NCI-H1694 (cell line): ENCODE measurements at places on chromosomes 2 and 18.

GRCh38 chr18:54812885-54813284 lies 15.4 kb upstream of the RAB27B start:
- DNase-seq, result no peak

DNA sequence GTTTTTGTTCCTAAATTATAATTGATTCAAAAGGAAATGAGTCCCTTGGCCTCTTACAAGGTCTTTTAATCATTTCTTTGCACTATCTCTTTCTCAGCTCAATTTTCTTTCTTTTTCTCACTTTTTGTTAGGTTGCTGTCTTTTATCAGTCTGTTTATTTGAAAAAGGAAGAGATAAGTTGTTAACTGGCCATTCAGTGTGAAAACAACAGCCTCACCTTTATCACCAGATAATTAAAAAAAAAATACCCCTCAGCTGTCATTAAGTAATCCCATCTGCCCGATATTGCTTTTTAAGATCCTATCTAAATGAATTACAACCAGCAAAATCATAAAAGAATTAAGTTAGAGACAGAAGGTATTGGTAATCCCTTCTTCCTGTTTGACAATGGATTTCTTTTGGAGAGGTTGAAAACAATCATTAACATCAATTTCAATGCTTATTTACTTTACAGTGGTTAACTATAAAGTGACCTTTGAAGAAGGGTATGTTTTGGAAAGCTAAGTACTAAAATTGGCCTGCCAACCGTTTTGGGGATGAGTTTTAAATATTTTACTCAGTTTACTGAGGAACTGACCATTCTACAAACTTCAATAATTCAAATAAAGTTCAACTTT lies 104.9 kb downstream of the TGIF1 start:
- DNase-seq, result no peak

DNA sequence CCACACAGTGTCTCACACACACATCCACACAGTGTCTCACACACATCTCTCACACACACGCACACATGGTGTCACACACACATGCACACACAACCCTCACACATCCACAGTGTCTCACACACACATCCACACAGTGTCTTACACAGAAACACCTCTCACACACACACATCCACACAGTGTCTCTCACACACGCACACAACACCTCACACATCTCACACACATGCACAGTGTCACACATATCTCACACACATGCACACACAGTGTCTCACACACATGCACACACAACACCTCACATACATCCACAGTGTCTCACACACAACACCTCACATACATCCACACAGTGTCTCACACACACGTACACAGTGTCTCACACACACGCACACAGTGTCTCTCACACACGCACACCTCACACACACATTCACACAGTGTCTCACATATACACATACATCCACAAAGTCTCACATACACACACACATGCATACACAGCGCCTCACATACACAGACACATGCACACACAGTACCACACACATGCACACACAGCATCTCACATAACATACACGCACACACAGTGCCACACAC lies 473.9 kb upstream of the HS6ST1 start:
- no peak for DNase-seq

DNA sequence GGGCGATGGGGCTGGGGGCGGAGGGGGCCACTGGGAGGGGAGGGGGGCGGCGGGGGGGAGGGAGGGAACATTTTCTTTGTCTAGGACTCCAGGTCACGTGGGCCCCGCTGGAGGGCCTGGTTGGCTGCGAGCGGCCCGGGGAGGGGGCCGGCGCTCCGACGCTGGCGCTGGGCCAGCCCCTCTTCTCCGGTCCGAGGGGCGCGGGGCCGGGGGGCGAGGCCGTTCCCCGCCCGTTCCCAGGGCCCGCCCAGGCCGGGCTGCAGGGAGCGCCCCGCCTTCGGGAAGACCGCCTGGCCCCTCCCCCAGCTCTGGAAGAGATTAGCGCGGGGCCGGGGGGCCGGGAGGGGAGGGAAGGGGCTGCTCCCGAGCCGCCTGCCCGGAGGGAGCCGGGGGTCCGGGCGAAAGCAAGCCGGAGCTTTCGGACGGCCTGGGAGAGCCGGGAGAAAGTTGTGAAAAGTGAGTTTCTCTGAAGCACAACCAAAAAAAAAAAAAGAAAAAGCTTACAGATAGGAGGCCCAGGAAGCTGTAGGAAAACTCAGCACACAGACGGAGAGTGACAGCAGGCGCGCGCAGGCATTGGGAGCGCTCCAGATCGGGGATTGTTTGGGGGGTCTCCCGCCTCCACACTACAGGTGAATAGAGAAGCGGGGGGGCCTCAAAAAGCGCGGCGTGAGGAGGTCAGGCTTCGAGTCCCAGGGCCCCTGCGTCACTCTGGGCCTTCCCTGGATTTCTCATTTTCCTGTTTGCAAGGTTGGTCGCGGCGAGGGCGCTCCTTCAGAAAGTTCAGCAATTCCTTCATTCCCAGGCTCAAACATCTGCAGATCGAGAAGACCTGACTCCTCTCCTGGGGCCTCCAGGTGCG lies 84.1 kb upstream of the POMC start:
- DNase-seq, result peak; percentile 79

- no peak for DNase-seq
These were observed 90.4 kb downstream of the TMEM247 start for GRCh38 chr2:46569766-46570165.

GRCh38 chr2:219126555-219126954 lies 34.1 kb downstream of the NHEJ1 start:
- no peak for DNase-seq

DNA sequence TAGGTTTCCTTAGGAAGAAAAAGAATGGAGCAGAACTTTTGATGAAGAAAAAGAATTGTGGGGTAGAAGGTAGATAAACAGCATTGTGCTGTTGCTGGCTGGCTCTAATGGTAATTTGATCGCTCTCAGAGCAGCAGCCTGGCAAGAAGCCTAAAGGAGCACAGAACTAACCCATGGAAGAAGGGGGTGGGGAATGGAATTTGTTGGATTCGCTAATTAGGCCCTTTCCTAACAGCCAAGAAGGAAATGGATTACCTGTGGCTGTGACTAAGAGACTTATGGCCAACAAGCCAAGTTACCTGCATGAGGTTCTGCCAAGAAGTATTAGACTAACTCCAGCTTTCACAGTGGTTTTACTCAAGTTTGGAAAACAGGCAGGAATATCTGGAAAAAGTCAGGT lies 210.6 kb downstream of the IKZF2 start:
- DNase-seq, result peak; percentile 73

- no peak for DNase-seq
These were observed 86.2 kb downstream of the SMIM21 start for GRCh38 chr18:75341267-75341666.

DNA sequence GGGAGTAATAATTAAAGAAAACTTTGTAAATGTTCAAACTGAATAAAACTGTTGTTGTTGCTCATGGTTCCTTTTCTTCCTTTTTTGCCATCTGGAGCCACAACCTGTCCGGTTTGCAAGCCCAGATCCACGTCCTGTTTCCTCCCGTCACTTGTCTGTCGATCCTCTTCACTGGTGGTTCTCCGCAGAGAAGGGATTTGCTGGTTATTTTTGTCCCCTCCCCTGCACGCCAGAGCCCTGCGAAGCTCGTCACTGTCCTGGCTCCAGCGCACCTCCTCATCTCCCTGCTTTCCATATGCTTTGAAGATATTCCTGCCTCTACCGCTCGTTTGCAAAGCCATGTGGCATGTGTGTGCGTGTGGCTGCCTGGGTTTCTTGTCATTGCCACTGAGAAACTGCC lies 461.4 kb downstream of the RNF144A start:
- DNase-seq, result peak; percentile 48

GRCh38 chr2:238696331-238696730 lies 151.6 kb upstream of the TWIST2 start:
- no peak for DNase-seq

DNA sequence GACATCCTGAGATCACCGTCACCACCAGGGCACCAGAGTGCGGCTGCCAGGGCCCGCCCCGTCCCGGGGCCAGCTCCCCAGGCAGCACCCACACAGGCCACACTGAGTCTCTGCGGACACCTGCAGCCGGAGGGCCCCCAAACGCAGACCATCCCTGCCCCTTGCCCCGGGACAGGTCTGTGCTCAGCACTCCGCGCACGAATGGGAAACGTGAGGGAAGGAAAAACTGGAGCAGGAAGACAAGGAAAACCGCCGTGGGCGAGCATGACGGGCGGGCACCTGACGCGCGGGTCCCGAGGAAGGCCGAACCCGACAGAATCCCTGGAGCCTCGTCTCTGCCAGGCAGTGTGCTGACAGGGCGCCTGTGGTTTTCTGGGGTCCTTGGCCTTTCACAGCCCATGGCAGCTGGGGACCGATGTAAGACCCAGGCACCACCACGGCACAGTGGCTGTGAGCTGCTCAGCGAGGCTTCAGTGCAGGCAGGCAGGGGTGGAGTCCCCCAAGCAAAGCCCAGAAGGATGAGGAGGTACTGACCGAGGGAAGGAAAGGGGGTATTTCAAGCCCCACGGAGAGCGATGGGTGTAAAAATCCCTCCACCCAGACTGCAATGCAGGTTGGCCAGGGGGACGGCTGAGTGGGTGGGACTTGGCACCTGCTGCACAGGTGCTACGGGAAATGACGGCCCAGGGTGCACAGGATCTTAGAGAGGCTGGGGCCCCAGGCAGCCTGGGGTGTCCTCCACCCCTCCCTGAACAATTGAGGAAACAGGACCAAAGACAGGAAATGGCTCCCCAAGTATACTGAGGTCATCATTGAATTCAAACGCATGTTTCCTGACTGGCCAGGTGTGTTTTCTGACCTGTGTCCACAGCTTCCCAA lies 59.0 kb downstream of the PXDN start:
- no peak for DNase-seq

- DNase-seq, result no peak
These were observed 132.1 kb upstream of the CAPN13 start for GRCh38 chr2:30939364-30939763.

- no peak for DNase-seq
These were observed 43.1 kb upstream of the GPC1 start for GRCh38 chr2:240392084-240392947.

DNA sequence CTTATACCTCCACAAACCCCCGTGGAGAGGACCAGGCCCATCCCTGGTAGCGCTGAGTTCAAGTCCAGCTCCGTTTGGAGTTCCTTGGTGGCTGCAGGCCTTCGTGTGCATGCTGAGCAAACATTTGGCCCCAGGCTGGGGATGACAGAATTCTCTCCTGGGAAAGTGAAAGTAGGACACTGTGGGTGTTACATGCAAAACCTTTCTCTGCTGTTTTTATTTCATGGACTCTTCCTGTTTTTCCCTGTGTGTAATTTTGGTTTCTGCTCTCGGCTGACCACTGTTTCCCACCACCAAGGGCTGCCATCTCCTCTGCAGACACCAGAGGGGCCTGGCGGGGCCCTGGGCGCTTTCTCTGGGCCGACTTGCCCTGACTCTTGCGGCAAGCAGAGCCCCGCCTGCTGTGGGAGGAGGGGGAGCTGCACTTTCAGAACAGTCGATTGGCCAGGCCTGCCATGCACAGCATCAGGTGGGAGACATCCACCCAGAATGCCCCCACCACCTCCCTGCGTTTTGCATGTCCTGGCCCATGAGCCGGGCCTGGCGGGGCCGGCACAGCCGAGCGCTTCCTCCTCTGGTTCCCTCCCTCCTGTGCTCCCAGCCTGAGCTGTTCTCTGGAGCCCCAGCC lies 102.4 kb downstream of the CABLES1 start:
- DNase-seq, result no peak

- no peak for DNase-seq
These were observed 118.7 kb upstream of the KCTD1 start for GRCh38 chr18:26667046-26667445.

- no peak for DNase-seq
These were observed 107.1 kb upstream of the STK17B start for GRCh38 chr2:196278491-196278911.

GRCh38 chr2:99695130-99695943 lies 205.5 kb upstream of the REV1 start:
- DNase-seq, result no peak

GRCh38 chr18:51039138-51040112 lies 9.4 kb downstream of the SMAD4 start:
- DNase-seq, result no peak

GRCh38 chr2:132896073-132896472 lies 226.1 kb upstream of the LYPD1 start:
- DNase-seq, result no peak

DNA sequence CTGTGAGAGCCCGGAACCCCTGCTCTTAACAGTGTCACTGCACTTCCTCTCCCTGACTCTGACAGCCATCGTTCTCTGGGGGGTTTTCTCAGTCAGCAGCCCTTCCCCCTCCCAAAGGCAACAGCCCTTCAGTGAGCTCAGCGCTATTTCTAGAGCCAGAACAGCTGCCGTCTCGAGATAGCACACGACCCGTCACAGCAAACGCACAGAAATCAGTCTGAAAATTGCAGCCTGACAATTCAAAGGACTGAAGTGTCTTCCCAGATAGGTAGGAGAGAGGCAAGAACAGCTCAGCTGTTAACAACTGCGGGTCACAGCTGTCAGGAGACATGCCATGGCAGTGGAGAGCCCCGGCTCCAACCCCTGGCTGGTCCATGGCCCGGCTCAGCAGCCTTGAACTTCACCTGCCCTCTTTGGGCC lies 45.4 kb downstream of the ST8SIA5 start:
- peak; percentile 41 for DNase-seq

- DNase-seq, result no peak
These were observed 5.3 kb upstream of the ORC2 start for GRCh38 chr2:200968735-200969134.

DNA sequence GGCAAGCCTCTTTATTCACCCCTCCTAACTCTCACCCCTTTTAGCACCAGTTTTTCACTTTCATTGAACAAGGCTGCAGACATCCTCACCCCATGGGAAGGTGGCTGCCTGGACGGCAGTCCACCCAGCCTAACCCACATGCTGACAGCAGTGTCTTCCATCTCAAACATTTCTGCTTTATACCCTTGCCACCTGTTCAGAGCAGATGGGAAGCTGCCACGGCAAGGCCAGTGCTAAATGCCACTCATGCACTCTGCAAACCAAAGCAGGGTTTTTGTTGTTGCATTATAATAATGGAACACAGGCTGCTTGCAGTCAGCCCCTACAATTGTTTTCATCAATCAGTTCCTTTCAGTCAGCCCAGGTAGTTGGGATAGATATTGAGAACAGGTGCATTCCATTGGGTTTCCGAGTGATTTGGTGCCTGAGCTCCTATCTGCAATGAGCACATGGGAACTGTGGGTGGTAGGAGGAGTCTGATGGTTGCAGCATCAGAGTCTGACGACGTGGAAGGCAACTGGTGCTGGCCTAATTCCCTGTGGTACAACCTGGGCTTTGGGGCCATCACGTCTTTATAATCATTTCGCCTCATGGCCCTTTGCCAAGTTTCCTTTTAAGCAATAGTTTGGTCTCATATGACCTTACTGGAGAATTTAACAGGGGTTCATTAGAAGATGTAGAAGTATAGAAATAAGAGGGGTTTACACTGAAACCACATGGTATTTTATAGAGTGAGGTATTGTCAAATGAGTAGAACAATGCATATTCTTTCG lies 252.5 kb upstream of the SP5 start:
- peak; percentile 56 for DNase-seq
